Bronchial smooth muscle cell (primary cell): ENCODE measurements at places on chromosomes 1 and 21. TPM values are rescaled to one million over a fixed set of nuclear protein-coding genes. Genes with fewer than 3 reads are reported as not detected.

The CLDN8 gene
- total RNA-seq: not detected in 2 replicates

The NGF gene
- total RNA-seq: 2.2 and 3.4 TPM in 2 replicates

The PADI3 gene
- total RNA-seq: not detected in 2 replicates

The S100A14 gene
- total RNA-seq: 0.47 and 2.1 TPM in 2 replicates

The RGS1 gene
- total RNA-seq: not detected in 2 replicates

The TMEM125 gene
- not detected in 2 replicates for total RNA-seq

The MATN1 gene
- 0.17 TPM in 1 of 2 replicates, not detected in the other for total RNA-seq

The PRAMEF5 gene
- not detected in 2 replicates for total RNA-seq
